ENCODE measurements at places on chromosomes 11 and 22. TPM values are rescaled to one million over a fixed set of nuclear protein-coding genes. Genes with fewer than 3 reads are reported as not detected.
A peak's percentile ranks its signal among the peaks of the same experiment; 100 is the strongest.

DNA sequence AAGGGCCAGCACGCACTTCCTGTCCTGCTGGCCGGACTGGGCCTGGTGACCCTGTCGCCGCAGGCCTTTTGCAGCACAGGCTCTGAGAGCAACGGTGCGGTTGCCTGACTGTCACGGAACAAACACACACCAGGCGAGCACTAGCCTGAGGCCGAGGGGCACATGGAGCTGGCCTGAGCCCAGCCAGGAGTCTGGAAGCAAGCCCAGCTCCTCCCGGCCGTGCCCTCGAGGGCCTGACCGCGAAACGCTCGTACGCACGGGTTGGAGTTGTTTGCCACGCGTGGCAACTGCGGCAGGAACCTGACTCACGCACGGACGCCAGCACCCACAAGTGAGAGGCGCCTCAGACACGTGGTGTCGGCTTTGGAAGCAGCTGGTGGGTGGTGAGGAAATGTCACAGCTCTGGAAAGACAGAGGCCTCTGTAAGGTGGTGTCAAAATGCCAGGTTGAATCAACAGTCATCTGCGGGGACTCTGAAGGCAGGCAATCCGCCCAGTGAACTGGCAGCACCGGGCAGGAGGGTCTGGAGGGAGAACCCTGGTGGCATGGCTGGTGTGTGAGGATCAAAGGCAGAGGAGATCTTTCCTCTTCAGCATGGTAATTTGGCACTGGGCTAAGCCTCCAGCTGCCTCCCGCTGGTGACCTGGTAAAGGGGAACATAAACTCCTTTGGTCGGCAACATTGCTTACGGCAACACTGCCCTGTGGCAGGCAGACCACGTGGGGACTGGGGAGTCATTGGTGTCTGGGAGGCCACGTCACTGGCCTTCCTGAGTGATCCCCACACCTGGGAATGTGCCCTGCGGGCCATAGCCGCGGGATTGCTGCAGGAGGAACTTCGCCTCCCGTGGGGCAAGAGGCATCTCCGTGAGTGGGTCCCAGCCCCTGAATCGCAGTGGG lies 15.3 kb upstream of the IL17REL start:
- H3K4me3 ChIP-seq, result no peak overlapping the region
- H3K27me3 ChIP-seq, result no peaks in the 10 kb centered on the region
- H3K4me1 ChIP-seq, result peaks cover 6% of the 10 kb centered on the region
- H3K36me3 ChIP-seq, result no peaks in the 10 kb centered on the region

DNA sequence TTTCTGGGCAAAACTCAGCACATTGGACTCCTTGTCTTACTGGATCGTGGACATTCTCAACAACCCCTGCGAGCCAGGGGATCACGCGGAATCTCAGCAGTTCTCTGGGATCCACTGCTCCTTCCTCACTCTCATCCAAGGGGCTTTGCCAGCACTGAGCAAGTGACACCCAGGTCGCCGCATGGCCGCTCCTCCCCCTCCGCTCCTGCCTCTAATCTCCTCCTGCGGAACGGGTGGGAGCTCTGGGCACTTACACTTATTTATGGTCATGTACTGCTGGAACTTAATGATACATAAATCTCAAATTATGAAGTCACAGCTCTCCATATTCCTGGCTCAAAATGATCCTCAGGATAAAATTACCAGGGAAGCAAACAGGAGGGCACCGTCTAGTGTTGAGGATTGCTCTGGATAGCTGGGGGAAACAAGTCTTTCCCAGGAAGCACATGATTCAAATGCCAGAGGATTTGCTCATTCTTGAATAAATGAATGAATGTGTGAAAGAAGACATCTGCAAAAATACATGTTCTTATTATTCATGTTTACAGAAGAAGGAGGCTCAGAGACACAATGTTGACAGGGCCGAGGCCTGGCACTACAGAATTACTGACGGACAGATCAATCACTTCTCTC lies 1077.3 kb downstream of the TBC1D22A start:
- H3K27ac ChIP-seq, result no peak overlapping the region
- H3K36me3 ChIP-seq, result no peaks in the 10 kb centered on the region
- no peak overlapping the region for H3K4me3 ChIP-seq
- H3K27me3 ChIP-seq, result no peaks in the 10 kb centered on the region
- no peaks in the 10 kb centered on the region for H3K4me1 ChIP-seq

DNA sequence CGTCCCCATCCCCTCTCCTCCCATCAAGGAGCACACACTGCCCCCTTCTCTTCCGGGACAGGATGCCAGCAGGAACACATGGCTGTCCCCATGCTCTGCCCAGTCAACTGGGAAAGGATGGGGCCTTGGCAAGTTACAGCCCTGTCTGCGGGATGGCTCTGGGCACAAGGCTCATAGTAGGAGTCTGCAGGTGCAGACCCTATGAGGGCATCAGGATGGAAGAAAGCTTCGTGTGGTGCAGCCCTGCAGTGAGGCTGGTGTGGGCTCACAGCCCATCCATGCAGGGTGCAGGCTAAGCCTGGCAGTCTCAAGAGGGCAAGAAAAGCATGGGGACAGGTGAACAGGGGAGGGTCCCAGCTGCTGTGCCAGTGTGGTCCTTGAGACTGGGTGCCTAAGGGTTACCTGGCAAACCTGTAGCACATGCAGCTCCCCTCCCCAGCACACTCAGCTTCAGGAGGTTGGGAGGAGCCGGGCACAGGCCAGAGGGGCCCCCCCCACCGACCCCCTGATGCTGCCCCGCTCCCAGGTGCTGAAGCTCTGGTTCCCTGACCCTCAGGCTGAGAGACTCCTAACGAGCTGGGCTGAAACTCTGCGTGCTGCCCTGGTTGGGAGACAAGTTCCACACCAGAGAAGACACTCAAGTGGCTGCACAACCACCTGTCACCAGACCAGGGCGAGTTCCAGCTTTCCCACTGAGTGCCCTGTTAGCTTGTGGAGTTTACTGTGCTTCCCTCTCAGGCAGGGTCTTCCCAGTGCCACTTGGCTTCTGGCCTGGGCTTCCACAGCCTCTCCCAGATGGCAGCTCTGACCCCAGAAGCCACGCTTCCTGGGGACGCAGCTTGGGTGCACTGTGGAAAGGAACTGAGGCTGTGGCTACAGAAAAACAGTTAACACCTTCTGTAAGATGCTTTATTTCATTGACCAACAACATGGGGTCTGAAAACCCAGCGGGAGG lies 3.3 kb upstream of the SCARF2 start:
- H3K27me3 ChIP-seq, result peaks cover 25% of the 10 kb centered on the region
- no peak overlapping the region for H3K4me3 ChIP-seq
- no peak overlapping the region for H3K27ac ChIP-seq
- no peak for DNase-seq
- peaks cover 14% of the 10 kb centered on the region for H3K36me3 ChIP-seq

- no peak overlapping the region for H3K4me3 ChIP-seq
- H3K27ac ChIP-seq, result no peak overlapping the region
These were observed 129.7 kb downstream of the ARHGAP42 start for GRCh38 chr11:100816823-100817222.

DNA sequence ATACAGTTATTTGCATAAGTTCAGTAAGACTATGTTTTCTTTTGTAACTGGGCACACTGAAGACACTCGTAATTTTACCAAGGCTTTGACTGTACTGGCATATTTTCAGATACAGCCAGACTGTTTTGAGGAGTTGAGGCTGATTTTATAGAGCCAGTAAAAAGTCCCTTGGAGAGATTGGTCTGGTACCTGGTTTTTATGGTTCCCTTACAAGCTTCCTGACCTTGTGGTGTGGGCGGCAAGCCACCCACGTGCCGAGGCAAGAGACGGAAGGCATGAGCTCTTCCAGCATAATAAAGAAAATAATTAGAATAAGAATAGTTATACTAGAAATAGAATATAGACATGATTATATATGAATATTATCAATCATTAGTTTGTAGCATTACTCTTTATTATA lies 11.3 kb upstream of the GSTP1 start:
- no peak overlapping the region for H3K27ac ChIP-seq
- H3K36me3 ChIP-seq, result no peaks in the 10 kb centered on the region
- no peak overlapping the region for H3K4me3 ChIP-seq
- peaks cover 12% of the 10 kb centered on the region for H3K27me3 ChIP-seq
- no peaks in the 10 kb centered on the region for H3K4me1 ChIP-seq
- DNase-seq, result no peak

- DNase-seq, result no peak
- H3K36me3 ChIP-seq, result no peaks in the 10 kb centered on the region
- no peak overlapping the region for H3K27ac ChIP-seq
- H3K4me3 ChIP-seq, result no peak overlapping the region
- H3K4me1 ChIP-seq, result peaks cover 5% of the 10 kb centered on the region
- peaks cover 2% of the 10 kb centered on the region for H3K27me3 ChIP-seq
These were observed 583 bp upstream of the PKP3 start for GRCh38 chr11:393219-394033.

DNA sequence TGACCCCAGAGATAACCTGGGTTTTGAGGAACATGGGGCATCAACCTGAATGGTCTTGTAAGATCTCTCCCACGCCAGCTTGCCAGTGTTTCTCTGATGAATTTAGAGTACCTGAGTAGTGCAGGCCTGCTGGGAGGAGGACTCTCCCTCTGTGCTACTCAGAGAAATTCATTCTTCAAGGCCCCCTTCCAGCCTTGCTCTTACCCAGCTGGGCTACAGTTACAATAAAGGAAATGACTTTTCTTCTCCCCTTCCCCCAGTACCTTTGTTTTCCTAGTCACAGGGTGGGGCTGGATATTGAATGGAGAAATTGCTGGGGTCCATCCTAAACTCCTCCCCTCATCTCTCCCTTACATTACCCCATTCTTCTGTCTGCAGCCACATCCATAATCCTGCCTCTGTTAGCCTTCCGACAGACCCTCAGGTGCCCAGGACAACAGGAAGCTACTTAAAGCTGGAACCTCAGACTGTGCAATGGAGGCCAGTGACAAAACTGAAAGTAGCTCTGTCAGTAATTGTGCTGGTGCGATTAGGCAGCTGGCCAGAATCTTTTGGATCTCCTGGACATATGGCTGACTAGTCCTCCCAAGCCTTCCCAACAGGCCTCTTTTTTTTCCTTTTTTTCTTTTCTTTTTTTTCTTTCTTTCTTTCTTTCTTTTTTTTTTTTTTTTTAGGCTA lies 17.4 kb downstream of the LIMK2 start:
- H3K4me3 ChIP-seq, result peak overlapping the region; percentile 37
- DNase-seq, result peak; percentile 25
- H3K36me3 ChIP-seq, result peaks cover 27% of the 10 kb centered on the region
- H3K27ac ChIP-seq, result peak overlapping the region; percentile 93
- H3K27me3 ChIP-seq, result no peaks in the 10 kb centered on the region

- no peak overlapping the region for H3K27ac ChIP-seq
- no peaks in the 10 kb centered on the region for H3K4me1 ChIP-seq
- H3K4me3 ChIP-seq, result no peak overlapping the region
These were observed 879.7 kb downstream of the JRKL start for GRCh38 chr11:97269527-97269926.

DNA sequence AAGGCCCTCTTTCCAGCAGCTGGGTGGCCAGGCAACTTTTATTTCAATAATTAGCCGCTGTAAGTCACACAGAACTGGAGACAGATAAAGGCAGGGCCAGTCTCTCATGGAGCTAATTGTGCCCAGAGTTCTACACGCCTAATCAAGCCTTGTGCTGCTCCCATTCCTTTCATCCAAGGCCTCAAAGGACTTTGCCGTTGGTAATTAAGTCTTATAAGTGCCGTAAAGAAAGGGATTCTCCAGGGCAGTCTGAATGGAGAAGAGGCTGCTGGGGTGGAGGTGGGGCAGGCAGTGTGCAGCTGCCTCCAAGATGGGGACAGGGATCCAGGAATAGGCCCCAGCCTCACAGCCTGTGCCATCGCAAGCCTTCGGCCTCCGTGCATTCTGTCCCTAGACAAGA lies 357.9 kb downstream of the TENM4 start:
- no peak for DNase-seq
- no peak overlapping the region for H3K4me3 ChIP-seq
- H3K4me1 ChIP-seq, result no peaks in the 10 kb centered on the region
- no peaks in the 10 kb centered on the region for H3K36me3 ChIP-seq
- H3K27me3 ChIP-seq, result no peaks in the 10 kb centered on the region

GRCh38 chr11:86459002-86459385 lies 84.3 kb downstream of the CCDC81 start:
- no peak for DNase-seq
- no peaks in the 10 kb centered on the region for H3K36me3 ChIP-seq
- H3K4me3 ChIP-seq, result no peak overlapping the region
- peaks cover 5% of the 10 kb centered on the region for H3K4me1 ChIP-seq

GRCh38 chr22:38167988-38168407 lies 13.6 kb downstream of the PLA2G6 start:
- H3K36me3 ChIP-seq, result peaks cover 13% of the 10 kb centered on the region
- peaks cover 23% of the 10 kb centered on the region for H3K4me1 ChIP-seq
- H3K4me3 ChIP-seq, result no peak overlapping the region
- H3K27ac ChIP-seq, result no peak overlapping the region
- no peak for DNase-seq

DNA sequence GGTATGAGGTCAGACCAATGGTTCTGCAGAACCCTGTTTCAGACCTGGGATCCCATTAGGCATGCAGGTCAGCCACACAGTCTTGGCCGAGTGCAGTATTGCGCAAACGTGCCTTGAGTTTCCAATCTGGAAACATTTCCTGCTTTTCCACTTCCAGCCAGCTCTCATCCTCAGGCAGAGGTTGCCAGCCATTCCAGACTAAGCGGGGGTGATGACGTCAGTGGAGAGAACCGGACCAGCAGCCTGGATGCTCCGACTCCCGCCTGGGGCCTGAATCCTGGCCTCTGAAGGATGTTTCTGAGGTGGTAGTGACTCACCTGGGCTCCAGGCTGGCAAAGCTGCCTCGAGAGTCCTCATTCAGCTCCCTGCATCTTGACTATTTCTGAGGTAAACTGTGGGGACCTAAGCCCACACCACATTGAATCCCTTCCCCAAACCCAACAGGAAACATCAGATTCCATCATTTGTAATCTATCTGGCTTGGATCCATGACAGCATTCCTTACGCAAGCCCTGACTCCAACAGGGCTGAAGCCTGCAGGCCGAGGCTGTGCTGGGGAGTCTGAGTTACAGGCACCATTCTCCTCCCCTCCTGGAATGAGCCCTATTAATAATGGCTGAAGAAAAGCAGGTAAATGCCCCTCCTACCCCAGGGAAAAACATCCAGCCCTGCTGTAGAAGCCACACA lies 83.0 kb downstream of the ABTB2 start:
- H3K27me3 ChIP-seq, result peaks cover 2% of the 10 kb centered on the region
- no peak for DNase-seq
- no peak overlapping the region for H3K27ac ChIP-seq

GRCh38 chr11:71184421-71185210 lies 67.8 kb downstream of the SHANK2 start:
- H3K36me3 ChIP-seq, result no peaks in the 10 kb centered on the region
- no peaks in the 10 kb centered on the region for H3K4me1 ChIP-seq
- H3K4me3 ChIP-seq, result no peak overlapping the region
- no peak overlapping the region for H3K27ac ChIP-seq
- no peak for DNase-seq

DNA sequence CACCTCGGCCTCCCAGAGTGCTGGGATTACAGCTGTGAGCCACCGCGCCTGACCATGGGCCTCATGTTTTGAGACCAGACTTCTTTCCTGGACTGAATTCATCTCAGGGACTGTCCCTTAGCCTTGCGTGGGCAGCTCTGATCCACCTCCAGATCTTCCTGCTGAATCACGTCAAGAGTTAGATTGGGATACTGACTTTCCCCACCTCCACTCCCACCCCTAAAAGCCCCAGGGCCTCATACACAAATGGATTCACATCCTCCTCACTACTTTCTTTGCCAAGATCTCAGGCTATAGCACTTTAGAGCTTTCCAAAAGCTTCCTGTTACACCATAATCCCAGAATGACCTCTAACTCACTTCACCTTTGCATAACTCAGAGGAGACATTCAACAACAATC lies 12.1 kb downstream of the CCDC87 start:
- DNase-seq, result no peak
- H3K4me3 ChIP-seq, result no peak overlapping the region
- H3K4me1 ChIP-seq, result peaks cover 9% of the 10 kb centered on the region
- H3K27ac ChIP-seq, result no peak overlapping the region

The SCN4B gene
- not detected for total RNA-seq

The OR5B21 gene
- not detected for total RNA-seq

The IL17RA gene
- total RNA-seq, result 55.9 TPM

The ELF5 gene
- not detected for total RNA-seq

The TAGLN gene
- total RNA-seq, result 3.1 TPM

The TNNT3 gene
- total RNA-seq, result 3.7 TPM

The FJX1 gene
- total RNA-seq, result 0.21 TPM

The PAX6 gene
- not detected for total RNA-seq

Measured in activated CD4-positive, alpha-beta T cell treated with anti-CD3 and anti-CD28 coated beads, Interleukin-2, amount 10 ng/mL, durations not matched to agents 7 days and 5 days (primary cell).